Neural progenitor cell (in vitro differentiated cells): ENCODE measurements at places on chromosomes 4 and X. TPM values are rescaled to one million over a fixed set of nuclear protein-coding genes. Genes with fewer than 3 reads are reported as not detected.

DNA sequence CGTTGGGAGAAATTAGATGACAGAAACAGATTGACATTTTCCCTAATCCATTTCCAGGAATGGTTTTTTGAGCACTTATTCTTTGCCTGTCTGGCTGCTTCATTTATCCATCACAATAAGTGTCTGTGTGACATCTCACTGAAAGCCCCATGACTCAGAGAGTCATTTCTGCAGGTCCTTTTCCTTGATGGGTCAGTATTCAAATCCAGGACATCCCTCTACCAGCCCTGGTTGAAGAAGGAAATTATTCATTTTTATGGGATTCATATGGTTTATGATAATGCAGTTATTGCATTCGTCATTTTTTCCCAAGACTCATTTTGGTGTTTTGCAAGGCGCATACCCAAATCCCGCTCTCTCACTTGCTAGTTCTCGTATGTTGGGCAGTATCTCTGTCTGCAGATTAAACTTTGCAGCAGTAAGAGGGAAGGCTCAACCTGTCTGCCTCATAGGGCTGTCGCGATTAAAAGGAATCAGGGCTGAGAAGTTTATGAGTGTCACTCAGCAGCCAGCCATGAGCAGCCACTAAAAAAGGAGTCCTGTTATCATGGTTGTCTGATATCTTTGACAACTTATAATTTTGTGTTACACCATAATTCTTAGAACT is 44.0 kb downstream of the GYG2 start:
- H3K36me3 ChIP-seq: peaks cover 3% of the 10 kb centered on the region
- H3K27me3 ChIP-seq: no peaks in the 10 kb centered on the region
- no peak overlapping the region for H3K4me3 ChIP-seq
- DNase-seq: no peak

- no peaks in the 10 kb centered on the region for H3K4me1 ChIP-seq
- no peak overlapping the region for H3K4me3 ChIP-seq
- DNase-seq: no peak
- H3K27me3 ChIP-seq: no peaks in the 10 kb centered on the region
Observed at GRCh38 chr4:124952601-124953000, 240.1 kb upstream of the ANKRD50 start.

DNA sequence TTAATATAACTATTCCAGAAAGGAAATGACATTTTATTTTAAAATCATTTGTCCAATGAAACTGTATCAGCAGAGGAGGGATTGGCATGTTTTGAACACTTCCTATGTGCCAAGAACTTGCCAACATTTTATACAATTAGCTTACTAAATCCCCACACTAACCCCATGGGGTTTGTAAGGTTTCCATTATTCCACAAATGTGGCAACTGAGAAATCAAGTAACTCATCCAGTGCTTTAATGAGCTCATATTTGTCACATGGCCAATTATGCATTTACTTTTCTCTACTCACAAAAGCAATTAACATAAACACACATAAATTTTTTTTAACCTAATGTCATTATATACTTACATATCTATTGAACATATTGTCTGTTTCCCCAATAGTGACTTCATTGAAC is 37.3 kb downstream of the MANBA start:
- no peak overlapping the region for H3K4me3 ChIP-seq
- no peak for DNase-seq
- H3K4me1 ChIP-seq: no peaks in the 10 kb centered on the region
- no peaks in the 10 kb centered on the region for H3K27me3 ChIP-seq
- no peak overlapping the region for H3K27ac ChIP-seq

GRCh38 chrX:15073313-15073712 is 196.6 kb downstream of the ASB9 start:
- no peak for DNase-seq
- H3K27ac ChIP-seq: no peak overlapping the region
- no peaks in the 10 kb centered on the region for H3K36me3 ChIP-seq

GRCh38 chr4:186027405-186027804 is 41.6 kb upstream of the TLR3 start:
- no peaks in the 10 kb centered on the region for H3K36me3 ChIP-seq
- peaks cover 31% of the 10 kb centered on the region for H3K4me1 ChIP-seq
- no peak overlapping the region for H3K4me3 ChIP-seq
- H3K27ac ChIP-seq: no peak overlapping the region
- no peaks in the 10 kb centered on the region for H3K27me3 ChIP-seq
- DNase-seq: no peak

Gene GLOD5
- not detected in 2 replicates for total RNA-seq

DNA sequence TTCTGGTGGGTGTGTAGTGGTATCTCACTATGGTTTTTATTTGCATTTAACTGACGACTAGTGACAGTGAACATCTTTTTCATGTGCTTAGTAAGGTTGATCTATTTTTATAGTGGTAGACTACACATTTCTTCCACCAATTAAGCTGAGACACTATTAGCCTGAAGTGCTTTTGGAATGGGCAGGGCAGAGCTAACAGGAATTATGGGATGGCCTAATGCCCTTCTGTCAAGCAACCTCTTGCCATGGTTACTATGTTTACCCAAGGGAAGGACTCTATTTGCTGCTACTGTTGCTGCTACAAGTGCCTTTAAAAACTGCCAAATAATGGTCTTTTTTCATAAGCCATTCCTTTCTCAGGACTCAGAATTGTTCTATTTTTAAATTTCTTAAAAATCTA is 676.7 kb upstream of the ACTRT1 start:
- H3K27me3 ChIP-seq: no peaks in the 10 kb centered on the region
- no peak overlapping the region for H3K4me3 ChIP-seq
- no peaks in the 10 kb centered on the region for H3K4me1 ChIP-seq
- H3K27ac ChIP-seq: no peak overlapping the region
- no peak for DNase-seq
- H3K36me3 ChIP-seq: no peaks in the 10 kb centered on the region

DNA sequence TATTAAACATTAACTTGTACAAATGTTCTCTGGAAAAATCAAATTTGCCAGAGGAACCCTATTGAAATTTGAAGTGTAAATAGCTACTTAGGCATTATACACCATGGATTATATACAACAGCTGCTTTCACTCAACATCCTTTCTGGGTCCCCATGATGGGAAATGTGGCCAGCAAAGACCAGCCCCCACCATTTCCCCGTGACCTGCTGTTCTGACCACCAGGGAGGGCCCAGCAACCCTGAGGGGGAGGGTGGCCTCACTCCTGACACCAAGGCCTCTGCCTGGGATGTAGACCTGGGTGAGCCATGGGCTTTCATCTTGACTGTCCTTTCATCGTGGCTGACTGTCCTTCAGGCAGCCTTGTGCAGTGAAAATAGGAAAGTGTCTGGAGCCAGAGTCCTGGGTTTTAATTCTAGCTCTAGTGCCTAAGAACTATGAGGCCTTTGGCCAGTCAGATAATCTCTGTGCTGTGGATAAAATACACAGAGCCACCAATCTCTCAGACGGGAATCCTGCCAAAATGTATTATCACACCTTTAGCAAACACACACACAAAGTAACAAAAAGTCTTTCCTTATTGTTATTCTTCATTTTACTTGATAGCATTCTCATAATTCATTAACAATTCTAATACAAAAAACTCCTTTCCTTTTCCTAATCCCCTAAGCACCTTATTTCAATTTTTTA is 45.1 kb downstream of the NR3C2 start:
- H3K4me1 ChIP-seq: no peaks in the 10 kb centered on the region
- H3K27ac ChIP-seq: no peak overlapping the region
- no peaks in the 10 kb centered on the region for H3K27me3 ChIP-seq
- no peak for DNase-seq
- no peaks in the 10 kb centered on the region for H3K36me3 ChIP-seq
